ENCODE measurements at places on chromosomes 13 and 19.

DNA sequence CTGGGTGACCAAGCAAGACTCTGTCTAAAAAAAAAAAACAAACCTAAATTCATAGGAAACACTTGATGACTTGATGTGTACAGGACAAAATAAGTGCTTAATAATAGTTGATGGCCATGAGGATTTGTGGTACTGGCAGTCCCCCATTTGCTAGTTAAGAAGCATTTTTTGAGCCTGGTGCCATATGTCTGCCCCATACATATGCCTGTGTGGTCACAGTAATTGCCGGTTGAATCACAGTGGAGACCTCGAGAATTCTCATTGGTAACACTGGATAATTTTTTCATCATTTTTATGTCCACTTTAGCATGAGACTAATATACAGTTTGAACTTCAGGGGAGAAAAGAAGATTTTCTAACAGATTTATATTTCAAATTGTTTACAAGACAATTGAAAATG lies 79.2 kb downstream of the LRCH1 start:
- no peaks in the 10 kb centered on the region for H3K27me3 ChIP-seq
- no peaks in the 10 kb centered on the region for H3K36me3 ChIP-seq
- peaks cover 42% of the 10 kb centered on the region for H3K4me1 ChIP-seq
- peak; percentile 18 for DNase-seq

GRCh38 chr13:95505265-95505664 lies 47.3 kb upstream of the CLDN10 start:
- H3K27me3 ChIP-seq = no peaks in the 10 kb centered on the region
- no peak for DNase-seq
- no peak overlapping the region for H3K27ac ChIP-seq

DNA sequence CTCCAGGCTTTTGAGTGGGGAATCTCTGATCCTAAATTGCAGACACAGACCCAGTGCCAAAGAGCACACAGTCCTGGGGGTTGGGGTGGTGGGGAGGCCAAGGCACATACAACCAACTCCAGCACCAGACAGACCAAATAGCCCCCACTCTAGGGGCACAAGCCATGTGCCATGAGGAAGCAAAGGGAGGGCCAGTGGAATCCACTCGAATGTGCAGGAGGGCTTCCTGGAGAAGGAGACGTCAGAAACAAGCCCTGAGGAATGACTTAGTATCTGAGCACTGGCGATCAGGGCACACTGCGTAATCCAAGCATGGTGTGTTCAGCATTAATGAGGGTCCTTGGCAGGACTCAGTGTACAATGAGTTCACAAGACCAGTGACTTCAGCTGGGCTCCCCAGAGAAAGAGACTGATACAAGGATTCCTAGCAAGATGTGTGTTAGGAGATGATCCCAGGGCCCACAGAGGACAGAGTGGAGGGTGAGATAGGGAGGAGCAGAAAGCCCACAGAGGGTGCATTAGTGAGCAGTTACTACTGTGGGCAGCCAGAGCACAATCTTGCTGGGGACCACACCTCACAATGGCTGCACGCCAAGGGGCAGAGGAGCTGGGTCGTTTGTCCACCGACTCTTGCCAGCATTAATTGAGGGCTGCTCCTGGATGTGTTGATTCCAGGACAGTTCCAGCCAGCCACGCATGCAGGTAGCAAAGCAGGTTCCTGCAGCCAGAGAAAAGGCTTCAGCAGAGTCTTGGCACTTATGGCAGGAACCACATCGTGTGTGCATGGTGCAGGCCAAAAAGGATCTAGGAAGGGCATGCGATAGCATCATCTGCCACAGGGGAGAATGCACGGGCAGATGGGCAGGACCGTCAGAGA lies 152.6 kb upstream of the VSTM2B start:
- H3K4me3 ChIP-seq = no peak overlapping the region
- H3K27me3 ChIP-seq = peaks cover 11% of the 10 kb centered on the region
- H3K27ac ChIP-seq = no peak overlapping the region
- no peak for DNase-seq

- no peaks in the 10 kb centered on the region for H3K27me3 ChIP-seq
- no peaks in the 10 kb centered on the region for H3K36me3 ChIP-seq
- H3K27ac ChIP-seq = no peak overlapping the region
Observed at GRCh38 chr19:32201636-32202051, 143.8 kb upstream of the ZNF507 start.

- no peaks in the 10 kb centered on the region for H3K27me3 ChIP-seq
- H3K4me3 ChIP-seq = no peak overlapping the region
- no peak for DNase-seq
- H3K4me1 ChIP-seq = peaks cover 4% of the 10 kb centered on the region
- H3K36me3 ChIP-seq = no peaks in the 10 kb centered on the region
- H3K27ac ChIP-seq = no peak overlapping the region
Observed at GRCh38 chr19:11332822-11333221, 6.6 kb downstream of the RAB3D start.

DNA sequence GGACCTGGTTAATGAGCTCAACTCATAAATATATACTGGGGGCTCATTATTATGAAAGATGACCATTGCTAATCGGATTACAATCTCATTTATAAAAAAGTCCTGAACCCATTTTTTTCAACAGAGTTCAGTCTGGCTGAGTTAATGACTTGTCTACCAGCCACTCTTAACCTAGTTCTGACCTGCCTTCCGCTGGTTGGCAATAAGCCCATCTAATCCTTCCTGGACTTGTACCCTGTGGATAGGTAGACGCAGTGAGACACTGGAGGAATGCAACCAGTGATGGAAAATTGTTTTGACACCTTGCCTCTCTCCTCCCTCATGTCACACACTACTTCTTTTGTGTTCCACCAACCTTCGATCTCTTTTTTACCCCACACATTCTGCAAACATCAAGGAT lies 279.9 kb downstream of the FOXO1 start:
- H3K27ac ChIP-seq = no peak overlapping the region
- H3K36me3 ChIP-seq = no peaks in the 10 kb centered on the region
- DNase-seq = no peak
- H3K4me3 ChIP-seq = no peak overlapping the region
- H3K4me1 ChIP-seq = peaks cover 14% of the 10 kb centered on the region

- H3K27me3 ChIP-seq = peaks cover 14% of the 10 kb centered on the region
- H3K4me1 ChIP-seq = no peaks in the 10 kb centered on the region
- no peak overlapping the region for H3K4me3 ChIP-seq
- no peaks in the 10 kb centered on the region for H3K36me3 ChIP-seq
- DNase-seq = no peak
Observed at GRCh38 chr19:54333586-54334298, 5.2 kb downstream of the LILRA4 start.

- H3K4me3 ChIP-seq = no peak overlapping the region
- peaks cover 22% of the 10 kb centered on the region for H3K4me1 ChIP-seq
- peak overlapping the region; percentile 33 for H3K27ac ChIP-seq
Observed at GRCh38 chr19:5154799-5155426, 185.7 kb downstream of the PTPRS start.

DNA sequence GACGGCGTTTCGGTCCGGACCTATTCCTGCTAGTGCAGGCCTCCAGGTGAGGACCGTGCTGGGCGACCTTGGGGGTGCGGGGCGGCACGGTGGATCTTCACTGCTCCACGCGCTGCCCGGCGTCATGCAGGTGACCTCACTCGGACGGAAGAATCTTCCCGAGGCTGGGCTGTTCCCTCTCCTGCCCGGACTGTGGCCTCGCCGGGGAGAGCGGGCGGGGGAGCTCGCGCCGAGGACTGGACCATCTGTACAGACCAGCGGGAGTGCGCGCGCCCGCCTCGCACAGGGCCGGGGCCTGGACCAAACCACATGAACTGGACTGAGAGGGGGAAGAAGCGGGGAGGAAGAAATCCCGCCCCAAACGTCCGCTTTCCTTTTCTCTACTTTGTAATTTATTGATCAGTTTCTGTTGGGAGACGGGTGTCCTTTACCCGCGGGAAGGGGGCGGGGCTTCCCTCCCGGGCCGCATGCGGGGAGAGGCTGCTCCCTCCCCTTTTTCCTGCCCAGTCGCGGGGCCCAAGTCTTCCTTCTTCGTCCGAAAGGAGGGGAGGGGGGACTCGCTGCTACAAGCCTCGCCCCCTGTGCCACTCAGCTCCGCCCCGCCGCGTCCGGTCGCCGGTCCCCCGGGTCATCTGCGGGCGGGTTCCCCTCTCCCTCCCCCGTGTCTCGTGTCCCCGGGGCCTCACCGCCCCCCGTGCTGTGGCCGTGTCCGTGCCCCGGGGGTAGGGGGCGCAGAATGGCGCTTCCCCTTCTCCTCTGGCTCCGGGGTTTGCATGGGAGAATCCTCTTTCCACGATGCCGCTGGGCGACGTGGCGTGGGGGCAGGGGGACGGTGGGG lies 4.9 kb downstream of the HRC start:
- H3K36me3 ChIP-seq = no peaks in the 10 kb centered on the region
- peaks cover 9% of the 10 kb centered on the region for H3K4me1 ChIP-seq
- peak overlapping the region; percentile 74 for H3K27ac ChIP-seq
- peak; percentile 89 for DNase-seq

GRCh38 chr13:37666036-37666435 lies 67.5 kb upstream of the POSTN start:
- no peak overlapping the region for H3K27ac ChIP-seq
- no peaks in the 10 kb centered on the region for H3K27me3 ChIP-seq
- DNase-seq = no peak
- peaks cover 9% of the 10 kb centered on the region for H3K4me1 ChIP-seq
